Dermis lymphatic vessel endothelial cell (primary cell): ENCODE measurements at places on chromosomes 16 and 17. TPM values are rescaled to one million over a fixed set of nuclear protein-coding genes. Genes with fewer than 3 reads are reported as not detected.

Gene TBC1D26
- under 0.01 TPM in 1 of 2 replicates, not detected in the other for total RNA-seq

Gene TOP3A
- 12.4 and 14.9 TPM in 2 replicates for total RNA-seq

Gene ITGA2B
- 0.26 and 0.65 TPM in 2 replicates for total RNA-seq

Gene CES1
- 0.17 and 0.65 TPM in 2 replicates for total RNA-seq

Gene TBC1D3K
- not detected in 2 replicates for total RNA-seq

Gene PRSS33
- total RNA-seq: not detected in 2 replicates

Gene VWA3A
- not detected in 2 replicates for total RNA-seq

Gene SLC47A2
- total RNA-seq: not detected in 2 replicates

Gene EPX
- not detected in 2 replicates for total RNA-seq

Gene GALK1
- total RNA-seq: 76.1 and 88.5 TPM in 2 replicates

Gene SOX8
- 0.33 and 0.34 TPM in 2 replicates for total RNA-seq

Gene SPATA22
- 0.33 TPM in 1 of 2 replicates, not detected in the other for total RNA-seq

Gene ARL16
- 28.1 and 29.0 TPM in 2 replicates for total RNA-seq

Gene AURKB
- 5.9 and 6.2 TPM in 2 replicates for total RNA-seq

Gene EZH1
- total RNA-seq: 12.4 and 13.8 TPM in 2 replicates

Gene KCNJ18
- not detected in 2 replicates for total RNA-seq

Gene SLC5A11
- total RNA-seq: not detected in 2 replicates

Gene WFIKKN1
- under 0.01 and 0.09 TPM in 2 replicates for total RNA-seq

Gene CCL4L2
- total RNA-seq: not detected in 2 replicates

Gene INPP5K
- total RNA-seq: 57.4 and 65.8 TPM in 2 replicates

Gene PMP22
- 20.2 and 25.3 TPM in 2 replicates for total RNA-seq

Gene GRIN2C
- under 0.01 TPM in 1 of 2 replicates, not detected in the other for total RNA-seq

Gene CNTNAP4
- not detected in 2 replicates for total RNA-seq

Gene ANTKMT
- total RNA-seq: 12.2 and 13.8 TPM in 2 replicates

Gene TBC1D3C
- total RNA-seq: 0.87 TPM in 1 of 2 replicates, not detected in the other

Gene ASGR2
- not detected in 2 replicates for total RNA-seq

Gene CCL16
- 0.11 and 0.26 TPM in 2 replicates for total RNA-seq

Gene TP53TG3F
- total RNA-seq: not detected in 2 replicates

Gene NOXO1
- total RNA-seq: 0.09 and 0.11 TPM in 2 replicates
